Globus pallidus (tissue), 1 donor: ENCODE measurements at places on chromosomes 6 and 20.
A peak's percentile ranks its signal among the peaks of the same experiment; 100 is the strongest.

- peak; percentile 75 for DNase-seq
These were observed 38.0 kb downstream of the SLC9A8 start for GRCh38 chr20:49850463-49851230.

GRCh38 chr6:122788663-122789181 lies 336 bp upstream of the SMPDL3A start:
- no peak for DNase-seq

DNA sequence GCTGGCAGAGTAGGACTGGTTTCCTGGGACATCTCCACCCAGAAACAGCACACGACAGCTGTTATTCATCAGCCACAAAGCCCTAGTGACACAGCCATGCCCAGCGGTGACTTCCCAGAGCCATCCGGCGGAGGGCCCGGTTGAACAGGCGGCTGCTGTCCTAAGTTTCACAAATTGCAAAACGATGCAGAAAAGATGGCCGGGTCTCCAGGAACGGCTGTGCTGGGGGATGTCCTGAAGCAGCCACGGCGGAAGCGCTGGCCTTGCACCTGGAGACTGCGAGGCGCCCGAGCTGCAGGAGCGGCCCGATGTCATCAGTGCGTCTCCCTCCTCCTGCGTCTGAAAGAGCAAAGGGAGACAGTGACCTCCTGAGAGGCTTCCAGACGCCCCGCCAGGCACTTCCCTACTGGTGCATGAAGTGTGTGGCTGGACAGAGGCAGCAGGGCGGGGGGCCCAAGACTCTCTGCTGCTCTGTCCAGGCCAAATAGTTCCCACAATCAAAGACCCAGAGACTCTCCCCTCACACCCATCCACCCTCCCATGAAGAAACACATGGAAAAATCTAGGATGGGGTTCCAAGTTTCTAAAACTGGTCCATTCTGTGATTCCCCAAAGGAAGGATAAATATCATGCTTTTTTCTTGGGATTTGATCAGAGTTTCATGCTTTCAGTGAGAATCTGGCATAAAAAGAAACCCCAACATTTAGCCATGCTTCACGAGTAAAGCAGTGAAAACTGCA lies 44.0 kb downstream of the SSR1 start:
- no peak for DNase-seq

- DNase-seq = no peak
These were observed 232.8 kb downstream of the GJA1 start for GRCh38 chr6:121668259-121668658.

DNA sequence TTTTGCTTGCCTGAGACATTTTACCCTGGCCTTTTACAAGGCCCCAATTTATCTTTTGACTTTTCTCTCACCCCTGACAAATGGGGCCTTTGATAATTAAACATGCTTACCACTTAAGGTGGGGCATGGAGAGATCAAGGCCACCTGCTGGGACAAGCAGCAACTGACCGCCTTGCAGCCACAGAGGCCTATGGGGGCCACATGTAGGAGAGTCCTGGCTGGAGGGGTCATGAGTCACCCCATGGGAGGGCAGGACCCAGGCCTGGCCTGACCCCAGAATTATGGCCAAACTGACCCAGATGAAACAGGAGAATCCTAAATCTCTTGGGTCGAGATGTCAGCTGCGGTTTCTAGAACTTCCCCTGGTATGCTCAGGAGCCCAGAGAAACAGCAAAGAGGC lies 8.5 kb upstream of the OCSTAMP start:
- DNase-seq = no peak

- no peak for DNase-seq
These were observed 22.6 kb downstream of the TRERF1 start for GRCh38 chr6:42429042-42429585.

GRCh38 chr6:17705428-17705777 lies 1.3 kb downstream of the NUP153 start:
- DNase-seq = no peak

DNA sequence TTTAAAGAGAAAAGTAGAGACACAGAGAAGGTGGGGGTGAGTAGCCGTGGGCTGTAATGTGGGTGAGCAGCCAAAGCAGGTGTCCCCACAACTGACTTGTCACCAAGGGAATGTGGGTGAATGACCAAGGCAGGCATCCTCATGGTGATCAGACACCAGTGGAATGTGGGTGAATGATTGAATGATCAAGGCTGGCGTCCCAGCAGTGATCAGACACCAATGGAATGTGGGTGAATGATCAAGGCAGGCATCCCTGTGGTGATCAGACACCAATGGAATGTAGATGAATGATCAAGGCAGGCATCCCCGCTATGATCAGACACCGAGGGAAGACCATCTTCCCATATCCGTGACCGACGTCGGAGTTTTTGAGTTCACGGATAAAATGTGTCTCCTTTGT lies 49.8 kb upstream of the OR14J1 start:
- no peak for DNase-seq

- peak; percentile 45 for DNase-seq
These were observed 66.0 kb upstream of the UTRN start for GRCh38 chr6:144219056-144219685.

GRCh38 chr6:110315869-110316398 lies 42.2 kb downstream of the METTL24 start:
- DNase-seq = no peak
